Pons (tissue), 1 donor: ENCODE measurements at places on chromosomes 11 and 22.
A peak's percentile ranks its signal among the peaks of the same experiment; 100 is the strongest.

DNA sequence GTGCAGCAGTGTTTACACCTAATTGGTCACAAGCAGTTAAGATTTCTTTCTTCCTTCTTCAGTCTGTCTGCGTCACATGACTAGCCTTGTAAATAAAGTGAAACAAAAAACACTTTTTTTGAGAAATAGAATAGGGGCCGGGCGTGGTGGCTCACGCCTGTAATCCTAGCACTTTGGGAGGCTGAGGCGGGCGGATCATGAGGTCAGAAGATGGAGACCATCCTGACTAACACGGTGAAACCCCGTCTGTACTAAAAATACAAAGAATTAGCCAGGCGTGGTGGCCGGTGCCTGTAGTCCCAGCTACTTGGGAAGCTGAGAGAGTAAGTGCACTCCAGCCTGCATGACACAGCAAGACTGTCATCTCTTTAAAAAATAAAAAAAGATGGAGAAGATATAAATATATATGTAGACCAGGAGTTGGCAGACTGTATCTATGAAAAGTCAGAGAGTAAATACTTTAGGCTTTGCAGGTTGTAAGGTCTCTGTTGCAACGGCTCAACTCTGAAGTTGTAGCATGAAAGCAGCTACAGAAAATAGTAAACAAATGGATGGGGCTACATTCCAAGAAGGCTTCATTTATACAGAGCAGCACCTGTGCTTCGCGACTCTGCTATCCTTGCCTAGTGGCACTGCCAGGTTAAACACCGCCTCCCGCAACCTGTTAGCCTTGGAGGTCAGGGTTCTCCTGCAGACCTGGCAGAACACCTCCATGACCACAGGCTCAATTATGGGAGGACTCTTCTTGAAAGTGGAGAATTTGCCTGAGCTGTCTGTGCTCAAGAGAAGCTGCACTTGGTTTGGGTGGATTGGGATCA lies 55.9 kb downstream of the PPP6R2 start:
- no peak for DNase-seq

DNA sequence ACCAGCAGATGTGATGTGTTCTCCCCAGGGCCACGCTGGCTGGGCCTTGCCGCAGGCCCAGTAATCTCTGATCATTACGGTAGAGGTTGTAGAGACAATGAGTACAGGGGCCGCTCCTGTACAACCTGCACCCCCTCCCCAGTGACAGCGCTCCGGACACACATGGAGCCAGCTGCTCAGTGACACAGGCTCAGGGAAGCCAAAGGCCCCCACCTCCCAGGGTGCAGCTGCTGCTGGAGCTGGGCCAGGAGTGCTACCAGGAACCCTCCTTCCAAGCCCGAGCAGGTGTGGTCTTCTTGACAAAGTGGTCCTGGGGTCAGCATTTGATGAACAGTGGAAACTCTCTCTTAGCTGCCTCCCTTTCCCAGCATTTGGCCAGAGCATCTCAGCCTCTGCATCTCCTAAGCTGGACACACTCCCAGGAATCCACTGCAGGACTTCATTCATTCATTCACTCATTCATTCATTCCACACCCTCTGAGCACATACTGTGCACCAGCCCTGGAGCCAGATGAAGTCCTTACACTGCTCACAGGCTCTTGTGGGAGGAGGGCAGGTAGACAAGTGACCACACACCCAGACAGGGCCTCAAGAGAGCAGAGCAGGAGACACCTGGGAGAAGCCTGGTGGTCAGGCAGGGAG lies 49.6 kb upstream of the MPEG1 start:
- no peak for DNase-seq

DNA sequence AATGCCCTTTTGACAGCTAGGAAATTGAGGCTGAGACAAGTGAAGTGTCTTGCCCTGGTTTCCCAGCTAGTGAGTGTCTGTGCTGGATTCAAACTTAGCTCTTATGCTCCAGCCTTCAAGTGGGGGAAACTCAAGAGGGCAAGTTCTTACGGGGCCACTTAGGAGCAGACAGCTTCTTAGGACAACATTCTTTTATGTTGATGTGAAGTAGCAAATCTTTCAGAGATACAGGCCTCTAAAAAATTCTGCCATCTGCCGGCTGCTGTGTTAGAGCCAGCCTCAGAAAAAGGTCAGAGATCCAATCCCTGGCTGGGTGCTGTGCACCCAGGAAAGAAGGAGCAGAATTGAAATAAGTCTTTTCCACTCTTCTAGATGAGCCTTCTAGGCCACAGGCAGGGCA lies 26.6 kb downstream of the TIMP3 start:
- no peak for DNase-seq

DNA sequence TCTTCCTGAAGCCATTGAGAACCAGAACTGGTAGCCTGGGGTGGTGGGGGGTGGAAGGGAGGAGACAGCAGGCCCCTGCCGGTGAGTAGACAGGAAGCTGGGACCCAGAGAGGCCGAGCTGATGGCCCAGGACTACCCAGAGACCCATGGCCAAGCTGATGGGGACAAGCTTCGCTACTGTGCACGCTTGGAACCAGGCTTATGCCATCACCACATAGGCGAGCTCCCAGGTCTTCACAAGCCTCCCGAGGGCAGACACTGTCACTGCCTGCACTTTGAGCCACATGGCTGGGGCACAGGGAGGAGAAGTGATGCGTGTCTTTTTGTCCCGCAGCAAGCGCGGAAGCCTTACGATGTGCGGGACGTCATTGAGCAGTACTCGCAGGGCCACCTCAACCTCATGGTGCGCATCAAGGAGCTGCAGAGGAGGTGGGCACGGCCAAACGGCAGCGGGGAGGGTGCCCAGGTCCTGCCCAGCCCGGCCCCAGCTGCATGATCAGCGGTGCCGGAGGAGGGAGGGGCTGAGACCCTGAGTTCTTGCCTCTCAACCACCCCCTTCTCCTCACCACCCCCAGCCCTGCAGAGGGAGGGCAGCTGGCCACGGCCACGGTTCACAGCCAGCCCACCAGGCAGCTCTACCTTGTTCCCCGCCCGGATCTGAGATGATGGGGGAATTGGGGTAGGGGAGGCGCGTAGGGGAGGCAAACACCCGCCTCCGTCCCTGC lies 76.0 kb upstream of the KCNQ1OT1 start:
- DNase-seq, result no peak

- peak; percentile 5 for DNase-seq
Observed at GRCh38 chr11:2446590-2447252, 1.9 kb downstream of the KCNQ1 start.

DNA sequence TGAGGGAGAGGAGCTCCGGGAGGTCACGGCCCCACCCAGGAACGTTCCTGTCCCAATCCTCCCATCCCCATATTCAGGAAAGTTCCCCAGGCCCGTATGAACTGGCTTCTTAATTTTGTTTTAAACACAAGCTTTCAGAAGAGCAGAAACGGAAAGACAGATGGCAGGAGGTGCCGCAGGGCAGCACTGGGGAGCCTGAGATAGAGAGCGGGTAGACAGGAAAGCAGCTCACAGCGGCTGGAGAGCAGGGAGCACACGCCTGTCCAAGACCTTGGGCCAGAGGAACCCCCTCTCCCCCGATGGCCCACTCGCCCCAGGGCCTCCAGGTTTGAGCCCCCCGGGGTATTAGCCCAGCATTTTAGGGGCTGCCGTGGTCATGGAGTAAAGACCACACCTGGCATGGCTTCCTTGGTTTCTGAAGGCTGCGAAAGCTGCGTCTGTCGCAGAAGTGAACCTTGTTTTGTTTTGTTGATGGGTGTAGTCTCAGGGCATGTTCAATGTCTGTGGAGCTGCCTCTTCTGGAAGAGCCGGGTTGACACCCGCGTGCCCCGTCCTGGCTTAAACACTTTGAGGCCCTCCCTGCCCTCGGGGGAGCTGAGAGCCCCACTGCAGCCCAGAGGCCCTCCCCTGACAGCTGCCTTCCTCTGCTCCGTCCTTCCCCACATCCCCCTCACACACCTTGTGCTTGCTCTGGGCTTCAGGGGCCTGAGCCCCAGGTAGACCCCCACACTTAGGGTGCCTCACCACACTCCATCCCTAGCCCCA lies 17.9 kb upstream of the KCNQ1OT1 start:
- DNase-seq, result no peak

- peak; percentile 94 for DNase-seq
Observed at GRCh38 chr11:75554258-75555022, 7.6 kb upstream of the SERPINH1 start.

DNA sequence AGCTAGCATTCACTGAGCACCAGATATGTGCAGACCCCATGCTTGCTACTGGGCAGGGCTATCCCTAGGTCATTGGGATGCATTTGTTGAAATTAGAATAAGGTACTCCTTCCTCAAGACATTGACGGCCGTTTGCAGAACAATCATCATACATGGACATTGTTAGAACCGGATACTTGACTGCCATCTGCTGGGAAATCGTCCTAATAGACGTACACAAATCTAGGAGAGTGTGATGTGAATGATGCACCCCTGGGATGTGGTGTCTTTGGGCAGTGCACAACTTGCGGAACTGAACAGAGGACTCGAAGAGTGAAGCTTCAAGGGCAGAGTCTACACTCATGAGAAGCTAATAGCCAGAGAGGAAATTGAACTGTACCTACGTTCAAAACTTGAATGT lies 35.9 kb downstream of the MYO18B start:
- peak; percentile 38 for DNase-seq

DNA sequence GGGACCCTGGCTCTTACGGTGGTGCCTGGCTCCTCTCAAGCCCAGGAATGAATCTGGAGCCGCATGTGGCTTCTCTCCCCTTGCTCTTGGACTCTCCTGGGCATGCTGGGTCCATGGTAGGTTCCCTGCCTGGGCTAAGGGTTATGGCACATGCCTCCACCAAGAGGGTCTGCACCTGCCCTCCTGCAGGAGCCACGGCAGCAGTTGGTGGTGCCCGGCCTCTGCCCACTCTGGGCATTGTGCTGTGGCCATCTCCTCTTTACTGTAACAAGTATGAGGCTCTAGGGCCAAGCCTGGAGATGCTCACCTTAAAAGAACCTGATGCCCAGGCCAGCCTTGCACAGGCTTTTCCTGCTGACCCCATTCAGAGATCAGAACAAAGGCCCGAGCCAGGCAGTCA lies 104.0 kb upstream of the PITPNB start:
- DNase-seq, result no peak
